ENCODE measurements at places on chromosomes 6 and 20.

- no peak for DNase-seq
Observed at GRCh38 chr6:106702451-106703110, 73.2 kb downstream of the QRSL1 start.

- DNase-seq, result no peak
Observed at GRCh38 chr6:13911337-13911736, 13.4 kb upstream of the RNF182 start.

GRCh38 chr6:150327117-150327774 lies 41.6 kb upstream of the IYD start:
- DNase-seq, result no peak

GRCh38 chr20:57474816-57475215 lies 50.1 kb downstream of the CTCFL start:
- DNase-seq, result no peak

DNA sequence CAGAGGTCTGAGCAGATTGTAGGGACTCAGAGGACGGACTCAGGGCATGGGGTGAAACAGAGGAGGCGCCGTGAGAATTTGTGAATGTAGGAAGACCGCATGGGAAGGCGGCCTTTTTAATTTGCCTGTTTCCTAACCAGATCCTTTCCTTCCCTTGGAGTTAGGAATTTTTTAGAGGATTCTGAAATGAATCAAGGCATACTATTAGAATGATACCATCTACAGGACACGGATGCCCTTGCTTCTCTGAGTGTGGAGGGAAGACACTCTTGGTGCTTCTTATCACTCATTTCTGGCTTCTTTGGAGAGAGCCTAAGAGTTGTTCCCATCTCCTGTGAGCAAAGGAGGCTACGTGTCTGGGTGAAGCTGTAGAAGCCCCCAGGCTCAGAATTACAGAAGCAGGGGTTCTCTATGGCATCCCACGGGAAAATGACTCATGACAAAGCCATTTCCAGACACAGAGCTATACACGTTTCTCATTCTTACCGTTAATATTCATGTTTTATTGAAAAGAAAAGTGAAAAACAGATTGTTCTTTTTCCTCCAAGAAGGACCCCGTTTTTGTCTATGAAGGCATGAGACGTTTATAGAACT lies 148.5 kb downstream of the EDN3 start:
- no peak for DNase-seq

DNA sequence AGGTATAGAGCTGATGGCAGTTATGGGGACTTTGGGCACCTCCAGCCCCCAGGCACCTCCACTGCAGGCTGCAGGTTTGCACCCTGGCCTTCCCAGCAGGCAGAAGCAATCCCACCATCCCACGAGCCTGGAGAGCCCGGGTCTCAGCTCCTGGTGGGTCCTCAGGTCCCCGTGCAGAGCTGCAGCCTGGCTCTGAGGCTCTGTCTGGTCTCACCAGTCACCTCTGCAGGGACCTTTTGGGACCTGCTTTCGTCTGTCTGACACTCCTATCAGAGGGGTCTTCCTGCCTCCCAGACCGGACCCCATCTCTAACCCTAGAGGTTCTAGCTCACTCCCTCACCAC lies 41.9 kb downstream of the FGD2 start:
- DNase-seq, result no peak
